Ascending aorta (tissue), 2 donors: ENCODE measurements at places on chromosomes 12 and 14.
A peak's percentile ranks its signal among the peaks of the same experiment; 100 is the strongest.

- no peak for DNase-seq
These were observed 404.4 kb upstream of the MGAT4C start for GRCh38 chr12:86660488-86661147.

DNA sequence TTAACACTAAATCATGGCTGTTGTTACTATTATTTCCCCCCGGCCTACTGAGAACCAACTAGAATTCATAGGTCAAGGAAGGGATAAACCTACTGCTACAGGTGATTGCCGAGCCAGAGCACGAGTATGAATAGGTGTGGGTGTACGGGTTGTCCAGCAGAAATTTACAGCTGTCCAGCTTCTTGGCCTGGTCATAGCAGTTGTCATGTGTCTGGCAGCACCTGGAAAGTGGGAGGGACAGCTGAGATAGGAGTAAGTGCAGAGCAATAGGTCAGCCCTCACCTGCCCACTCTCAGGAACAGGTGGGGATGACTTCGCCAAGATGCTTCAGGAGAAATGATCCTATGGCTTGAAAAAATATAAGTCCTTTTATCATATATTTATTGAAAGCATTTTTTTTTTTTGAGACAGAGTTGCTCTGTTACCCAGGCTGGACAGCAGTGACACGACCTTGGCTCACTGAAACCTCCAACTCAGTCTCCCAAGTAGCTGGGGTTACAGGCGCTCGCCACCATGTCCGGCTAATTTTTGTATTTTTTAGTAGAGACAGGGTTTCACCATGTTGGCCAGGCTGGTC lies 2.6 kb downstream of the PLA2G1B start:
- DNase-seq: no peak

- DNase-seq: no peak
These were observed 58.3 kb downstream of the SIX1 start for GRCh38 chr14:60590991-60591414.

GRCh38 chr12:41140117-41140516 lies 48.0 kb upstream of the PDZRN4 start:
- no peak for DNase-seq

- no peak for DNase-seq
These were observed 125.6 kb downstream of the PIWIL1 start for GRCh38 chr12:130463275-130463658.

DNA sequence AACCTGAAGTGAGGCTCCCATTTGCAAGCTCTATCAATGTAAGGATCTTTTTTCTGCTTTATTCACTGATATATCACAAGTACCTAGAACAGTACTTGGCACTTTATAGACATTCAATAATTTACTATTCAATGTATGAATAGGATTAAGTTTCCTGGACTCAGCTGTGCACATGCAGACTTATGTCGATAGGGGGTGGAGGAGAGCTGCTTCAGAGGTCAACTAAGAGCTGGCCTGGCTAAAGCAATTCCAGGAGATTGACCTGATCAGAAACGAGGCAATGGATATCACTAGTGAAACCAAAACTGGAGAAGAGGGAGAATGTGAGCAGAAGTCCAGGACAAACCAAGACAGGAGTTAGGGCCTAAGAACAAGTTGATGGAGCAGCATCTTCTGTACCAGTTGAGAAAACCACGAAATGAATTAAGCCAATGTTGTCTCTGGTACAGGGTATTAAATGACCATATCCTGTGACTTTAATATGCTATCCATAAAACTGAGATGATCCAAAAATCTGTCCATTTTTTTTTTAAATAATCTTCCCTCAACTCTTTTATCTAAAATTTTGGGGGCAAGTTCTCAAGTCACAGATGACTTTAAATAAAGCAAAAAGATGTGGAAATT lies 169.2 kb downstream of the PIK3C2G start:
- no peak for DNase-seq

DNA sequence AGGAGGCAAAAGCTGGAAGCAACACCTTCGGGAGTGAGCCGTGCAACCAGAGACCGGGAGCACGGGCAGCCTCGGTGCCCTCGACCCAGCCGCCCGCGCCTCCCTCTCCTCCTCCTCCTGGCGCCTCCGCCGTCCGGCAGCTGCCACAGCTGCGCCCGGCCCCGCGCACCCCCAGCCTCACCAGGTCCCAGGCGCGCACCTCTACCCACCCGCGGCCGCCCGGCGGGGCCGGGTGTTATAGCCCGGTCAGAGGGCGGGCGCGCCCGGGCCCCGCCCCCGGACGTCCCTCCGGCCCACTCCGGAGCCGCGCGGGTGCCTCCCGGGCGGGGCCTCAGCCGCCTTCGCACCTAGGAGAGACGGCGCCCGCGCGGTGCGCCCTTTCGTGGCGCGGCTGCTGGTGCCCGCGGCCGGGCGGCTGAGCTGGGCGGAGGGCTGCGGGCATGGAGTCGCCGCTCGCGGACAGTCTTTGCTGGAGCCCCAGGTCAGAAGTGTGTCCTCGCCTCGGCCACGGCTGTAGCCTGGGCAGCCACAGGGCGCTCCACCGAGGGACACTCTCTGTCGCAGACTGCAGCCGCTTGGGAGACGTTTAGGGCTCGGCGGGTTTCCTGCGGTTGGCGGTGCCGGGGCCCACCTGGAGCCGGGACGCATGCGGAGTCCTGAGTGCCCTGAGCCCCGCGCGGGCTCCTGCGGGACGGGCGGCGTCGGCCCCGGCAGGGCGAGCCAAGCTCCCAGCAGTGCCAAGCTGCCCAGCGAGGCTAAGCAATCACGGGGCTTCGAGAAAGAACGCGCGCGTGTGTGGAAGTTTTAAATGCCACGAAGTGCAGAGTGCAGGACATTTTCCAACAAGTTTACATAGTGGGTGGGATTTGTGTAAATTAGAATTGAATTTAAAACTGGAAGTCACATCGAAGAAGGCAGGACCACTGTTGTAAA lies at the start of gene CPM:
CPM (minus strand) TSS at position 211 of the 933 bp plus-strand sequence. CDS start 334 bp downstream, outside the sequence.
- peak; percentile 29 for DNase-seq

- DNase-seq: peak; percentile 79
These were observed 102.7 kb upstream of the TBX5 start for GRCh38 chr12:114508529-114509129.

- no peak for DNase-seq
These were observed 46.3 kb upstream of the BCL11B start for GRCh38 chr14:99318091-99318958.

DNA sequence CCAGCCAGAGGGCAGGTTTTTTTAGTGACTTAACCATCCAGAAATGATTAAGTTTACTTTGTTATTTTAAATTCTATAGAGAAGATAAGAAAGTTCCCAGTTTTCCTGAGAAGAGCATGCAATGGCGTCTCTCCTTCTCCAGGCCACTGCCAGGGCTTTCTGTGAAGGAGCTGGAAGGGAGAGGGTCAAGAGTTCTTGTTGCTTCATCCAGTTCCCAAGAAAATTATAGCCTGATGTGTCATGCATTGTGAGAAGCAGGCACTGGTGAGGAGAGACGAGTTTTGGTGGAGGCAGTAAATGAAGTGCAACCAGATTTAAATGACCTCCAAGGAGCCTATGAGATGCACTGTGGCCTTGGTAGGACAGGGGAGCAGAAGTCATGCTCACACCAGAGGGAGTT lies 14.2 kb downstream of the ELK3 start:
- peak; percentile 61 for DNase-seq

DNA sequence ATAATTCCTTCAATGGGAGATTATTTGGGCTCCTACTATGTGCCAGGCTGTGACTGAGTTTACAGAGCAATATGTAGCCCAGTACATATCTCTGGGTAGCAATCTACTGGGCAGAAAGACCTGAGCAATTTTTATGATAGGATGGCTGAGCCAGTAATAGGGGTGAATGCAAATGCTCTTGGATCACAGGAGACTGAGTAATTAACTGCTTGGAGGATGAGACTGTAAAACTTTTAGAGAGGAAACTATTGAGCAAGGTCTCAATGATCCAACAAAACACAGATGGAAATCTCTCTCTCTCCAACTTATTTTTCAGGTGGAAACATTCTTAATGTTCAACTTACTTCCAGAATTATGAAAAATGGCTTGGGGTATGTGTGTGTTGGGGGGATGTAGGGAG lies 402.2 kb downstream of the AEBP2 start:
- DNase-seq: no peak

- DNase-seq: peak; percentile 91
These were observed at the start of gene KCNJ8 for GRCh38 chr12:21774358-21775132. KCNJ8 (minus strand) TSS chr12:21774706; CDS start chr12:21773616, 1,090 bp downstream.

DNA sequence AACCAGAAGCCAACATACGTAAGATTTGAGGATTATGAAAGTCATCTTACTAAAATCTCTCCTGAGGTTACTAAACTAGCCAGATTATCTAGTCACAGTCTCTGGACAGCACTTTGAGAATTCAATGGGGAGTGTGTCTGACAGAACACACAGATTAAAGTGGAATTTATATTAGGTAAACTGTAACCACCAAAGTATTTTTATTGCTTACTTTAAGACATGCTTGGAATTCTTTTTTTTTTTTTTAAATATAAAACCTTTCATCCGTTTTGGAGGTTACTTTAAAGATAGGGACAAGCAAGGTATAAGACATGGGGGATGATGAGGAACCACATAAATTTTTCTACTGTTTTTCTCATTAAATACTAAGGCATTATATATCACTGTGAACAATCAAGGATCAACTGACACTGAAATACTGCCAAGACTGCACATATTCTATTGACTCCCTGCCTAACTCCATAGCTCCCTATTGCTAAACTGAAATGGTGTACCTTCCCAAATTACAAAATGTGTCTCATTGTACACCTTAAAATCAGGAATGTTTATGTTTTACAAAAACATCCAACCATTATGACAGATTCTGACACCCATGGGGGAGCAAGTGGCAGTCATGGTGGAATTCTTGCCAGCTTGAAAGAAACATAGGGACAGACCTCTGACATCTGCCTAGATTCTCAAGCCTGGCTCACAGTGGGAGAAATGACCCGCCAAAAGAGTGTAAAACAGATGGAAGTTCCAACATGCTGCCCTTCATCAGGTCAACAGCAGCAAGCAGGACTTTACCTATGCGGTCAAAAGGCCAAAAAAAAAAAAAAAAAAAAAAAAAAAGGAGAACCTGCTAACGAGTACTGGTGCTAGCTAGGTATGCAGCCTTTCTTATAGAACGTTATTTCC lies 239.3 kb downstream of the MED13L start:
- no peak for DNase-seq

GRCh38 chr12:510071-510825 lies 50.5 kb downstream of the B4GALNT3 start:
- DNase-seq: no peak

DNA sequence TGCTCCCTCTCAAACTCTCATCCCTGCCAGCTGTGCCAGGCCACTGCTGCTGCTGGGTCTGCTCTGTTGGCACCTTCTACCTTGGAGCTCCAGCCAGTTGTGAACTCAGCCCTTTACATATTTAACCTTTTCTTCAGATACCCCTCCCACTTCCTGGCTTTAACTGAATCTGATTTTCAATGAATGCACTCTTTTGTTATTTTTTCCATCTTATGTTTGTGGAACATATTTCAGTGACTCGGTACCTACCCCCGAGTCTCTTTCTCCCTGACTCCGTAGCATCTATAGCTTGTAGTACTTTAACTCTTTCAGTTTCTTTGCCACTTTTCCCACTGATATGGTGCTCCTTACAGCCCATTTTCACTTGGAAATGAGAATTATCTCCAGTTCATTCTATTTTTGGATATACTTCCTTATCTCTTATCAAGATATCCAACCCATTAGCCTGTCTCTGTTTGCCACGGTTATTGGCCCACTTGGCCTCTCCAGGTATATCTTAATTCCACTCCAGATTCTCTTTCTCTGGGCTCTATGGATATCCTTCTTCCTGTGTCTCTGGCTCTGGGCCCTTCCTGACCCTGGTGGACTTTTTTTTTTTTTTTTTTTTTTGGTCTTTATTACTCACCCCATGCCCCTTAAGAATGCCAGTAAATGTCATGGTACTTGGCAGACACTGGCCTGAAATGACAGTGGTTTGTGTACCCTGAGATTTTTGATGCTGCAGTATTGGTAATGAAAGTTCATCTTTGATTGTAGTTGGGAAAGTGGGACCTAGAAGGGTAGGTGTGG lies 62.7 kb downstream of the PELI2 start:
- DNase-seq: no peak

- DNase-seq: peak; percentile 92
These were observed 11.6 kb downstream of the TMEM30B start for GRCh38 chr14:61269321-61270083.

DNA sequence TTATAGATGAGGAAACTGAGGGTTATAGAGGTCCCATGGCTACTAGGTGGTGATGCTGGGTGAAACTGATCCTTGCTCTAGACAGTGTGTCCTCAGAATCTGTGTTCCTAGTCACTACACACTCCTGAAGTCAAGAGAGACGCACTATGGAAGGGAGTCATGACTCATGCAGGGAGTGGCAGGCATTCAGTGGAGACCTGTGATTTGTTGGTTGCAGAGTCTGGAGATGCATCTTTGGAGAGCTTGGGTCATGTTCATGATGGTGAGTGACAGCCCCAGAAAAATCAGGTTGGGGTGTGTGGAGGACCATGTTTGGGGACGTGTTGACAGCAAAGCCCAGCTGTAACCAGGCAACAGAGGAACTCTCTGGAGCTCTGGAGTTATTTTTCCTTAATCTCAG lies 38.0 kb upstream of the FBXO21 start:
- no peak for DNase-seq

DNA sequence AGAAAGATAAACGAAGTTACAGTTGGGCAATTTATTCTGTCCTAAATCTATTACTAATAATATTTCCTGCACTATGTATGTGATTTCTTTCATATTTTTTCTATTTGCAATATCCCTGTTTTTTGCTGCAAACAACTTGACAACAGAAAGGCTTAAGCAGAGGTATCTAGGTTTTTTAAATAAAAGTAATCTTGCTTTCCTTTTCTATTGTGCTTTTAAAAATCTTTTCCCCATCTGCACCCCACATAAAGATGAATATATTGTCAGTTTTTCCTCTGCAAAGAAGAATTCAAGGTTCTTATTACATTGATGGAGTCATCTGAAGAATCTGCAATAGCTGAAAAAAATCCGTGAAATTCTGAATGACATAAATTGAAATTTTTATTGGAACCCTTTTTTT lies 502 bp upstream of the RALGAPA1 start:
- DNase-seq: no peak

- no peak for DNase-seq
These were observed 9.8 kb downstream of the CTDSP2 start for GRCh38 chr12:57836442-57837375.

- no peak for DNase-seq
These were observed 464.9 kb downstream of the PRKD1 start for GRCh38 chr14:29462772-29463171.

DNA sequence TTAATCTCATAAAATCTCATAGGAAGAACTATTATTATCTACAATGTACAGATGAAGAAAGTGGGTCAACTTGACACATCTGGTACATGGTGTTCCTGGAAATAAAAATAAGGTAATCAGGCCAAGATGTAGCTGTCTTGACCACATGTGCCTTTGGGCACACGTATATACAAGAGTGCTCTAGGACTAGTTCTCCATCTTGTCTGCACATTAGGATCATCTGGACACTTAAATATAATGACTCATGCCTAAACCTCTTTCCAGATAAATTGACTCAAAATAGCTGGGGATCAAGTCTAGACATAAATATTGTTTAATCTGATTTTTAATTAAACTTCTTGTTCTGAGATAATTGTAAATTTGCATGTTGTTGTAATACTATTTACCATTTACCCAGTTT lies 182.6 kb downstream of the CNTN1 start:
- DNase-seq: no peak

GRCh38 chr14:68062651-68063050 lies 243.1 kb downstream of the RAD51B start:
- no peak for DNase-seq

- no peak for DNase-seq
These were observed 106.0 kb upstream of the CCDC196 start for GRCh38 chr14:66380143-66380542.

GRCh38 chr14:66708267-66708666 lies 200.3 kb downstream of the GPHN start:
- DNase-seq: no peak
